Right lobe of liver (tissue), 6 donors: ENCODE measurements at places on chromosomes 5 and 9.

DNA sequence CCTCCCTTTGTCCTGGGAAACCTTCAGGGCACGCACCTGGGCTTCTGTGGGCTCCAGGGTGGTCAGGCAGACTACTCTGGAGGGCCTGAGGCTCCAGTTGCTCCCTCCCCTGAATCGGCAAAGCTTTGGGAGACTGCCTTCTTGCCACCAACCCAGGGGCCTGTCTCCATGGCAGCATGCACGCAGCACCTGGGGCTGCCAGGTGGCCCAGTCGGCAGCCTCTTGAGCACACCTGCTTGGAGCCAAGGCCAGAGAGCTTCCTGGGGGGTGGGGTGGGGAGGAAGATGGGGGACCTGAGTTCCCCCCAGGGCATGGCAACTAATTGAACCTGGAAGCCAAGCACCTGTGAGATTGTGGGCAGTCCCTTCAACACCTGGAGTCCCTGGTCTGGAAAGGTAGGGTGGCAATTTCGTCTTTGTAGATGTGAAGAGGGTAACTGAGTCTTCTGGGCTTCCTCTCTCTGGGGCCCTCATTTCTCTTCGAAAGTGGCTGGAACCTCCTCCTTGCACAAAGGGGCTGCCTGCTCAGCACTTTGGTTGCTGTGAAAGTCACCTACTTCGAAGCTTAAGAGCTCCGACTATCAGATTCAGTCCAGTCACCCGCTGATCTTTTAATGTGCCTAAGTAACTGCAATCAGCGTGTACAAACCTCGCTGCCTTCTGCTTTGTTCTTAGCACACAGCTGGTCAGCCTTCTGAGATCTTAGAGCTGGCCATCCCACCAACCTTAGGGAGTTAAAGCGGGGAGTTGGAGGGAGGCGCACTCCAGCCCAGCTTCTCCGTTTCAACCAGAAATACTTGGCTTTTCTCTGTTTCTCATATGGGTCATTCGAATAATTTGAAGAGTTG is 4.0 kb downstream of the RNF183 start:
- DNase-seq = no peak
- H3K4me1 ChIP-seq = no peaks in the 10 kb centered on the region
- H3K36me3 ChIP-seq = no peaks in the 10 kb centered on the region
- no peak overlapping the region for H3K27ac ChIP-seq

GRCh38 chr9:116282597-116282996 is 129.0 kb downstream of the PAPPA start:
- H3K4me1 ChIP-seq = no peaks in the 10 kb centered on the region
- no peak for DNase-seq
- no peaks in the 10 kb centered on the region for H3K36me3 ChIP-seq
- H3K4me3 ChIP-seq = no peak overlapping the region
- no peak overlapping the region for H3K27ac ChIP-seq

- no peak overlapping the region for H3K27ac ChIP-seq
- no peak for DNase-seq
- peaks cover 4% of the 10 kb centered on the region for H3K36me3 ChIP-seq
- H3K4me1 ChIP-seq = no peaks in the 10 kb centered on the region
Observed at GRCh38 chr9:17491780-17492179, 87.1 kb upstream of the SH3GL2 start.

GRCh38 chr5:59799668-59800346 is 93.7 kb downstream of the PDE4D start:
- DNase-seq = no peak
- H3K4me3 ChIP-seq = no peak overlapping the region
- H3K4me1 ChIP-seq = no peaks in the 10 kb centered on the region
- H3K27me3 ChIP-seq = no peaks in the 10 kb centered on the region
- H3K36me3 ChIP-seq = no peaks in the 10 kb centered on the region
- no peak overlapping the region for H3K27ac ChIP-seq

- H3K4me3 ChIP-seq = no peak overlapping the region
- H3K27ac ChIP-seq = no peak overlapping the region
- H3K4me1 ChIP-seq = peaks cover 5% of the 10 kb centered on the region
- DNase-seq = no peak
Observed at GRCh38 chr5:82597437-82597836, 319.3 kb upstream of the RPS23 start.

GRCh38 chr5:72937517-72938061 is 18.3 kb upstream of the FCHO2 start:
- DNase-seq = no peak
- peak overlapping the region; percentile 24 for H3K27ac ChIP-seq
- no peaks in the 10 kb centered on the region for H3K4me1 ChIP-seq
- no peak overlapping the region for H3K4me3 ChIP-seq
- H3K27me3 ChIP-seq = no peaks in the 10 kb centered on the region
